Dermis microvascular lymphatic vessel endothelial cell (primary cell): ENCODE measurements at places on chromosomes 5 and 9.

- DNase-seq: no peak
Measured at GRCh38 chr5:109739741-109740728, 50.3 kb downstream of the MAN2A1 start.

DNA sequence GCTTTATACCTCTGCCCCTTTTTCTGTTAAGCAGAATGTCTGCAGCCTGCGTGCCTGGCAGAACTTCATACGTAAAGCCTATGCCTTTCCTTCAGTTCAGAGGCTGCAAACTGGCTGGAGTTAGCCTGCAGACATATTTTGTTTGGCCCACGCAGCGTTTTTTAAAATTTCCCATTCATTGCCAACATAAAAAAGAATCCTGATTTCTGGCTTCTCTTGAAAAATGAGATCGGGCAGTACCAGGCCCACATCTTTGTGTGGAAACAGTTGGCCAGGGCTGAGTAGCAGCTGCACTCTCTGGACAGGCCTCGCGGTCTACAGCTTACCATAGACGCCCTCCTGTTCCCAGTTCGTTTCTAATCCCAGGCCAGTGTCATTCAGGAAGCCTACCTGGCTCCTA, 104.4 kb downstream of the SMARCA2 start:
- DNase-seq: no peak

DNA sequence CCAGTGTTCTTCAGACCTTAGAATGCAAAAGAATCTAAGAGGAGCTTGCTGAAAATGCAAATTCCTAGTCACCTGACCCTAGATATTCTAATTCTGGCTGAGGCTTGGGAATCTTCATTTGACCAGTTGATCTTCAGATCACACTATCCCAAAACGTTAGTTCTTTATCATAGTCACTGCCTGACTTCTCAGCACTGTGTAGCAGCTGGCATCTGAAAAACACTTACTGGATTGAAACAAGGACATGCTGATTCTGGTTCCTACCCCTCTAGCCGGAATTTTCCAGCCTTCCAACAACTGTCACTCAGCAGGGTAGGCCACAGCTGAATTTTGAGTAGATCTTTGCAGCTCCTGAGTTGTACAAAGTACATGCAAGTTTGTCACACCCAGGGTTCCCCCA, 72.2 kb downstream of the EBF1 start:
- DNase-seq: no peak

DNA sequence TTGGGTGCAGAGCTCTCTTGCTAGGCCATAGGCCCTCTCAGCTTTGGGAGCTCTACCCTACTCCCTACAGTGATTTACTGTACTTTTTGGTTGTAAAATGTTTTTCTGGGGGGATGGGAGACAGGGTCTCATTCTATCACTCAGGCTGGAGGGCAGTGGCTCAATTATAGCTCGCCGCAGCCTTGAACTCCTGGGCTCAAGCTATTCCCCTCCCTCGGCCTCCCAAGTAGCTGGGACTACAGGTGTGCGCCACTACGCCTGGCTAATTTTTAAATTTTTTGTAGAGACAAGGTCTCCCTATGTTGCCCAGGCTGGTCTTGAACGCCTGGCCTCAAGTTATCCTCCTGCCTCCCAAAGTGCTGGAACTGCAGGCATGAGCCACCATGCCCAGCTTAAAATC, 21.7 kb upstream of the RNF130 start:
- no peak for DNase-seq

- DNase-seq: no peak
Measured at GRCh38 chr9:98321269-98321668, 65.8 kb upstream of the TBC1D2 start.

GRCh38 chr5:42612750-42613366, 143.8 kb upstream of the CCDC152 start:
- no peak for DNase-seq

GRCh38 chr9:14085810-14086209, 228.1 kb downstream of the NFIB start:
- no peak for DNase-seq
